Neural progenitor cell (in vitro differentiated cells): ENCODE measurements at places on chromosomes 12 and 14. TPM values are rescaled to one million over a fixed set of nuclear protein-coding genes. Genes with fewer than 3 reads are reported as not detected.

KLRC3 gene
- not detected in 2 replicates for total RNA-seq

DNA sequence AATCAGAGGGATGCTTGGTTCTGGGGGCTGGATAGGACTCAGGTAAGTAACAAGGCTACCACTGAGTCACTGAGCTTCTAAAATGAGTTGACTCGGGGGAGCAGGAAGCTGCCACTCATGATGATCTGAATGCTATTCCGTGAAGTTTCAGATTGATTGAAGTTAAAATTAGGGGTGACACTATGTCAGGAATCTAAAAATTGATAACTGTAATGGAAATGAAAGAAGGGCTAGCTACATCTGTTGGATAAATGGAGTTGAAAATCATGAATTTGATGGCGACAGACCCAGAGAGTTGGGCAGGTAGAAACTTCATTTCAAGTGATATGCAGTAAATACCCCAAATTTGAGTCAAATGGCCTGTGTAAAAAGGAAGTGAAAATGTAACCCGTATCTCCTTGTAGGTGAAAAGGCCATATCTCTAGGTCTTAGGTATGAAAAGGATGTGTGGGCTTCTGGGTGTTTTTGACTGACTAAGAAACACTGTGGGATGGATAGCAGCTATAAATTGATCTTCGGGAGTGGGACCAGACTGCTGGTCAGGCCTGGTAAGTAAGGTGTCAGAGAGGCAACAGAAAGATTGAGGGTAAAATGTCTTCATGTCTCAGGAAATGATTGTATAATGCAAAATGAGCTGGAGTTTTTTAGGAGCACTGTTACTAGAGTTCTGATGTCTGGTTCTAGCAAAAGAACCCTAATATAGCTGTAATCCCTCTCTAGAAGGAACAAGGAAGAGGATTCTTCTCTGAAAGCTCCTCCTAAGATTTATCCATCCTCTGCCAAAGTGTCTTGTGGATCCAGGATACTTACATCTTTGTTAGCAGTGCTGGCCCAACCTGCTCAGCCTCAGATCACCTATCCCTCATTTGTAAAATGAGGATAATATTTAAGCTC is 57.3 kb downstream of the DAD1 start:
- H3K36me3 ChIP-seq: no peaks in the 10 kb centered on the region
- H3K27me3 ChIP-seq: no peaks in the 10 kb centered on the region
- no peak for DNase-seq
- no peaks in the 10 kb centered on the region for H3K4me1 ChIP-seq
- no peak overlapping the region for H3K27ac ChIP-seq

- H3K36me3 ChIP-seq: peaks cover 11% of the 10 kb centered on the region
- no peak overlapping the region for H3K4me3 ChIP-seq
- H3K27me3 ChIP-seq: no peaks in the 10 kb centered on the region
- H3K4me1 ChIP-seq: no peaks in the 10 kb centered on the region
- no peak overlapping the region for H3K27ac ChIP-seq
Measured at GRCh38 chr14:101899263-101899662, 65.1 kb upstream of the DYNC1H1 start.

GRCh38 chr12:75959506-75959905 is 72.1 kb downstream of the PHLDA1 start:
- no peaks in the 10 kb centered on the region for H3K27me3 ChIP-seq
- peaks cover 21% of the 10 kb centered on the region for H3K4me1 ChIP-seq
- no peak overlapping the region for H3K4me3 ChIP-seq
- no peak for DNase-seq
- no peaks in the 10 kb centered on the region for H3K36me3 ChIP-seq

BRF1 gene
- total RNA-seq: 16.9 and 40.5 TPM in 2 replicates

KRT74 gene
- total RNA-seq: not detected in 2 replicates

DNA sequence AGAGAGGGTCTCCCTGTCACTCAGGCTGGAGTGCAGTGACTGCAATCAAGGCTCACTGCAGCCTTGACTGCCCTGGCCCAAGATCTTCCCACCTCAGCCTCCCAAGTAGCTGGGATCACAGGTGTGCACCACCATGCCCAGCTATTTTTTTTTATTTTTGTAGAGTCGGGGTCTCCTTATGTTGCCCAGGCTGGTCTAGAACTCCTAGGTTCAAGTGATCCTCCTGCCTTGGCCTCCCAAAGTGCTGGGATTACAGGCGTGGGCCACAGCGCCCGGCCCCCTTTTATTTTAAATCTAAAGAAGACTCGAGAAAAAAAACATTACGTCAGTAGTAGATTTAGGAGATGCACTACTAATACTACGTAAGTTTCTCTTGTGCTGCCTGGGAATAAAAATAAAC is 14.3 kb downstream of the FOS start:
- H3K27ac ChIP-seq: no peak overlapping the region
- H3K27me3 ChIP-seq: no peaks in the 10 kb centered on the region
- peaks cover 15% of the 10 kb centered on the region for H3K4me1 ChIP-seq
- no peak overlapping the region for H3K4me3 ChIP-seq
- no peak for DNase-seq
- no peaks in the 10 kb centered on the region for H3K36me3 ChIP-seq

DNA sequence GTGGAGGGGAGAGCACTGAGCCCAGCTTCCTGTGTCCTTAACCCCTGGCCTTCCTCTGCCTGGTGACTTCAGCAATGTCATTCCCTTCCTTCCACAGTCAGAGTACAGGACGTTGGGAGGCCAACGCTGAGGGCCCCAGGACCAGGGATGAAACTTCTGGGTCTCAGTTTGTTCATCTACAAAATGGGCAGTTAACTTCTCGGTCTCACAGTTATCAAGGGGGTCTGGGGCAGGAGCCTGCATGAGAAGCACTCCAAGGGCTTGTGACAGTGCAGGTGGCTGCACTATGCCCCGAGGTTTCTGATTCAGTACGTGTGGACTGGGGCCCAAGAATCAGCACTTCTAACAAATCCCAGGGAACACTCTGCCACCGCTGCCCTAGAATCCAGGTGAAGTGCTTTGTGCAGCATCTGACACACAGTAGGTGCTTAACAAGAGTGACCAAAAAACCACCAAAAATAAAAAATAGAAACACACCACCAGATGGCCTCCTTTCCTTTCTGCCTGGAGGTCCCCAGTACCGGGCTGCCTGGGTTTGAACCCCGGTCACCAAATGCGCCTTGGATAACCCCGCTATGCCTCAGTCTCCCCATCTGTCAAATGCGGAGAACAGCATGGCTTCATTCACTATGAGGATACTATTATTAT is 80.4 kb downstream of the RFLNA start:
- H3K27me3 ChIP-seq: no peaks in the 10 kb centered on the region
- H3K36me3 ChIP-seq: no peaks in the 10 kb centered on the region
- no peaks in the 10 kb centered on the region for H3K4me1 ChIP-seq
- H3K4me3 ChIP-seq: no peak overlapping the region
- DNase-seq: no peak
- no peak overlapping the region for H3K27ac ChIP-seq

DNA sequence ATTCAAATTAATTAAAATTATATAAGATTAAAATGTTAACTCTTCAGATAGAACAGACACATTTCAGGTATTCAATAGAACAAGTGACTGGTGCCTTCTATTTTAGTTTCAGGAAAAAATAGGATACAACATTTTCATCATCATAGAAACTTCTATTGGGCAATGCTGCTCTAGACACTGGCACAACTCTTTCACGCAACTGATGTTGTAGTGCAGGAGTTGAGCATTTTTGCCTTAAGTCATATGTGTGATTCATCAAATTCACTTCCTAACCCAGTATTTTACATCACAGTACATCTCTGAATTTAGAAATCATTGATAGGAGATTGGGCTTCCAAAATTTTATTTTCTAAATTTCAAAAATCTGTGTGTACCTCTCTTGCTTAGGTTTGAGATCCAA is 215.4 kb upstream of the DIO2 start:
- no peaks in the 10 kb centered on the region for H3K27me3 ChIP-seq
- H3K4me3 ChIP-seq: no peak overlapping the region
- H3K4me1 ChIP-seq: no peaks in the 10 kb centered on the region
- no peak for DNase-seq
- no peaks in the 10 kb centered on the region for H3K36me3 ChIP-seq
- H3K27ac ChIP-seq: no peak overlapping the region

DNA sequence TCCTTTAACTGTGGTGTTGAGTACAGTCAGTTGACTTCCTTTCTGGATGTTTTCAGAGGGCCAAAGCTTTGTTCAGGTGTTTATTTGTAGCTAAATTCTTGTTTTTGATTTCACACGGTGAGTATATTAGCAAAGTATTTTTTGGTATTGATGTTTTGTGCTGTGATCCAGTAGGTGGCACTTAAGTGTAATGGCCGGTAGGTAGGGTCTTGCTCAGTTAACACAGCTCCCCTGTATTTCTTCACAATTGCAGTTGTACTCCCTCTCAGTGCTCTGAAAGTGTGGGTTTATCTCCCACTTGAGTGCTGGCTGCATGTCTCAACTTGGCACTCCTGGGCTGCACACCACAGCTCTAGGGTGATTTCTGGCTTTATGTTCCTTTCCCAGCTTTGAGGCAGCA is 339.5 kb downstream of the AEBP2 start:
- H3K27ac ChIP-seq: no peak overlapping the region
- peaks cover 13% of the 10 kb centered on the region for H3K4me1 ChIP-seq
- no peaks in the 10 kb centered on the region for H3K27me3 ChIP-seq
- no peak overlapping the region for H3K4me3 ChIP-seq
- no peaks in the 10 kb centered on the region for H3K36me3 ChIP-seq

SLC38A2 gene
- 259 and 348 TPM in 2 replicates for total RNA-seq

- H3K27me3 ChIP-seq: no peaks in the 10 kb centered on the region
- no peaks in the 10 kb centered on the region for H3K4me1 ChIP-seq
- H3K4me3 ChIP-seq: no peak overlapping the region
- no peak overlapping the region for H3K27ac ChIP-seq
- H3K36me3 ChIP-seq: peaks cover 21% of the 10 kb centered on the region
- peak; percentile 30 for DNase-seq
Measured at GRCh38 chr14:81211844-81212243, 8.9 kb downstream of the GTF2A1 start.

DNA sequence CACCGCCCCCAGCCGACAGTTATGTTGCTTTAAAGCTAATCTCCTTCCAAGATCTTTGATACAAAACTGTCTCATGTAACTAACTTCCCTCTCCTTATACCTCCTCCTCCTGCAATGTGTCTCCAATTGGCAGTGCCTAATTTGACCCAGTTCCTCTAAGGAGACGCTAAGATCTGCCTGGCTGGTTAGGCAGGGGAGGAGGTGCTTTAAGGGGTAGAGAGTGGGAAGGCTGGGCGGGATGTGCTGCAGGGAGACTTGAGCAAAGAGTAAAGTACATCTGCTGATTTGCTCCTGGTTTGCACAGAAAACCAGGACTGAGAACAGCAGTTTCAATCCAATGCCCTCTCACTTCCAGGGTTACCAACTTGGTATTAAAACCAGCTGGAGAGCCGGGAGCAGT is 7.4 kb upstream of the IKZF4 start:
- DNase-seq: no peak
- H3K27ac ChIP-seq: no peak overlapping the region
- no peak overlapping the region for H3K4me3 ChIP-seq
- H3K27me3 ChIP-seq: no peaks in the 10 kb centered on the region
- H3K4me1 ChIP-seq: peaks cover 4% of the 10 kb centered on the region

DNA sequence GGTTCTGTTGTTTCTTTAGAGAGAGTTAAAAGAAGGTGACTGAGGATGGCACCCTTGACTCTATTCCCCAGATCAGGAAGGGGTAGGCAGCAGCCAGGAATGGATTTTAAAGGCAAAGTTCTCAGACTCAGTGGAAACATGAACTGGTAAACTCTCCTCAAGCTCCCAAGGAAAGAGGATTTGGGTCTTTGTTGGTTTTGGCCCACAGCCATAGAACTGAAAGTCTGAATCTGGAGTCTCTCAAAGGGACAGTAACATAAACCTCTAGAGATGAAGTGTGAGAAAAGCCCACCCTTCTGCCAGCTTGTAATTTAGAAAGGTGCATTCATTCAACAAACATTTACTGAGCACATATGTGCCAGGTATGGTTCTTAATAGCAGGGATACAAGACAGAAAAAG is 28.6 kb upstream of the BLTP3B start:
- no peaks in the 10 kb centered on the region for H3K27me3 ChIP-seq
- DNase-seq: no peak
- H3K4me3 ChIP-seq: no peak overlapping the region
- no peaks in the 10 kb centered on the region for H3K4me1 ChIP-seq

DNA sequence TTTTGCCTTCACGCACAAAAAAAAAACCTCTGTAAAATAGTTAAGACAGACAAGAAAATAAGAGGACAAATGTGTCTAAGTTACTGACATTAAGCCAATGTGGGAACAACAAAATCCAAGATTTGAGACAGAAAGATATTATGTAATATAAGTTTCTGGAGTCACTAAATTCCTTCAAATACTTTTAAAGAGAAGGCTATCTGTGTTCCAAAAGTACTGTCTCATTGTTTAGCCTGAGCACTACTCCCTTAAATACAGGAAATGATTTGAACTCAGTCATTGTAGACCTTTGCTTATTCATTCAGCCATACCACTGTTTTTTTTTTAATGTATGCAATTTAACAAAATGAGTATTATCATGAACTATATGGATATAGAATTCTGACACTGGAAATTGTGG is 82.7 kb upstream of the KITLG start:
- no peak overlapping the region for H3K27ac ChIP-seq
- no peaks in the 10 kb centered on the region for H3K36me3 ChIP-seq
- no peak overlapping the region for H3K4me3 ChIP-seq
- no peaks in the 10 kb centered on the region for H3K27me3 ChIP-seq

DNA sequence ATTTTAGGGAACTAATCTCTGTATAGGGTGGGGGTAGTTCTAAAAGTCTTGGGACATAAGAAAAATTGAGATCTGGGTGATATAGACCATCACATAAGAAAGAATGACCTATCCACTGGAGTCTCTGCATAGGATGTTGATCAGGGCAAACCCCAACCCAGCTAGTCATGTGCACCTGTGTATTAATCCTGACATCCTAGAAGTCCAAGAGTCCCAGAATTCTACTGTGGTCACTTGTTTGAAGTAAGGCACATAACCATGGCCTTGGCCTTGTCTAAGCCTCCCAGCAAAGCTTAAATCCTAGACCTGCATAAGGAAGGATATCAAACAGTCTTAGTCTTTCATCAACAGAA is 334.1 kb upstream of the DCN start:
- H3K4me1 ChIP-seq: peaks cover 11% of the 10 kb centered on the region
- H3K27me3 ChIP-seq: no peaks in the 10 kb centered on the region
- no peak for DNase-seq
- no peak overlapping the region for H3K27ac ChIP-seq
- no peaks in the 10 kb centered on the region for H3K36me3 ChIP-seq
- H3K4me3 ChIP-seq: no peak overlapping the region

DNA sequence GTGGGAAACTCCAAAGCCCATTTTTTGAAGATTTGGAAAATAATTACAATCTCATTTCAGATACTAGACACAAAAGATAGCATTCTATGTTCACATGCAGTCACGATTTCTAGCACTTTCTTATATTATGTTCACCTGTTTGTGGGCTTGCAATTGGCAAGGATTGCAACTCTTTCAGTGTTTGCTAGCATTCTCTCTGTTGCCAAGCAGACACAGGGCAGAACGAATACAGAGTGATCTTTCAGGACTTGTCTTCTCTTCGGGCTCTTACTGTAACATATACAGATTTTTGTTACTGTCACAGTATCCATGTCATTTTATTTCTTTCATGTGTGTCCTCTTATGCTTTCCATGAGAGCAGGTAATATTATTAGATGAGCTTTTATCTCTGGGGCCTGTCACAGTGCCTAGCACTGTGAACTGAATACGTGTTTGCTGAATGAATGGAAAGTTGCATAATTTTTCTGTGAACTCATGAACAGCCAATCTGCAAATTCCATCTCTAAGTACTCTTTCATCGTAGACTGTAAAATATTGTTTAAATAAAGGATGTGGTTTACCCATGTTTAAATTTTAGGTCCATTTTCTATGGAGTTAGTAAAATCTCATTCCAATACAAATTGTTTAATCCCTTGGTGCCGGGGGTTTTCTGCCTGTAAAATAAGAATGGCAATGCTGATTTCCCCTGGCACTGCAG is 105.1 kb downstream of the BMP4 start:
- no peaks in the 10 kb centered on the region for H3K36me3 ChIP-seq
- H3K27me3 ChIP-seq: no peaks in the 10 kb centered on the region
- H3K4me3 ChIP-seq: no peak overlapping the region
- H3K4me1 ChIP-seq: no peaks in the 10 kb centered on the region
- no peak for DNase-seq
- no peak overlapping the region for H3K27ac ChIP-seq
